CD8-positive, alpha-beta T cell (primary cell): ENCODE measurements at places on chromosomes 3 and 15.

- no peak for DNase-seq
These were observed 32.9 kb downstream of the CRYGS start for GRCh38 chr3:186511245-186511644.

DNA sequence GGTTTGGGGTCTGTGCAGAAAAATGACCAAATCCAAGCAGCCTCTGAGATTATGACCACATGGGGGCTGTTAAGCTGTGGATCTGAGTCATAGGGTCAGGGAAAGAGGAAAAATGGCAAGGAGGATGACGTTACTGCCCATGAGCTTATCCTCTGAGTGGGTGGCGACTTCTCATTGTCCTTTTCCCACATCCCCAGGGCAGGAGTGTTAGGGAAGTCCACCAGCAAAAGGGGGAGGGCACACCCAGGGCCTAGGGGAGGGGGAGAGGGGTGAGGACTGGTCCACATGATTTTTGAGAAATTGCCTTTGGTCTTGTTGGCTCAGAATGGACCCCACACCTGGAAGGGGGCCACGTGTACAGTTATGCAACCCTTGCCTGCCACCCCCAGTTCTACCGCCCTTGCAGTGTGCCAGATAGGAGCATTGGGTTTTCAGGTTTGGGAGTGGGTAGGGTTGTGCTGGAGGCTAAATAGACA lies 2.6 kb downstream of the CD276 start:
- no peak for DNase-seq

DNA sequence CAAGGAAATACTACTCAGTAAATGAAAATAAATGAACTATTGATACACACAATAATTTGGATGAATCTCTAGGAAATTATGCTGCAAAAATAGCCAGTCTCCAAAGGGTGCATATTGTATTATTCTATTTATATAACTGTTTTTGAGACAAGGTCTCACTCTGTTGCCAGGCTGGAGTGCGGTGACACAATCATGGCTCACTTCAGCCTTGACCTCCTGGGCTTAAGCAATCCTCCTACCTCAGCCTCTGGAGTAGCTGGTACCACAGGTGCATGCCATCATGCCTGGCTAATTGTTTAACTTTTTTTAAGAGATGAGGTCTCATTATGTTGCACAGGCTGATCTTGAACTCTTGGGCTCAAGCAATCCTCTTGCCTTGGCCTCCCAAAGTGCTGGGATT lies 12.5 kb downstream of the KLHDC8B start:
- DNase-seq: no peak

DNA sequence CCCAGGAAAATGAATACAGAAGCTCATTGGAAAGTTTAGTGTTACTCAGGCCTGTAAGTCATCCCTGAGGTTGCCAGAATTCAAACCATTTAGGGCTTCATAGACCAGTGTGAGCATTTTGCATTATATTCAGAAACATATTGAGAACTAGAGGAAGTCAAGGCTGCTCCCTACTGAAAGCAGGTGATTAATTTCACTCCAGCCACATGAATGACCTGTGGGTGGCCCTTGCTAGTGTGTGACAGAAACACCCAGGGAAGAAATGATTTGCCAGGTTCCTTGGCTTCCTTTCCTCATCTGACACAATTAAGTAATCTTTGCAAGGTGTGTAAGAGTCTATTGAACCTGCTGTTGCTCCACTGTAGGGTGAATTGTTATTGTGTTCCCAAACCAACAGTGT lies 61.8 kb downstream of the GAP43 start:
- DNase-seq: no peak
